ENCODE measurements at places on chromosomes 2 and 18.

DNA sequence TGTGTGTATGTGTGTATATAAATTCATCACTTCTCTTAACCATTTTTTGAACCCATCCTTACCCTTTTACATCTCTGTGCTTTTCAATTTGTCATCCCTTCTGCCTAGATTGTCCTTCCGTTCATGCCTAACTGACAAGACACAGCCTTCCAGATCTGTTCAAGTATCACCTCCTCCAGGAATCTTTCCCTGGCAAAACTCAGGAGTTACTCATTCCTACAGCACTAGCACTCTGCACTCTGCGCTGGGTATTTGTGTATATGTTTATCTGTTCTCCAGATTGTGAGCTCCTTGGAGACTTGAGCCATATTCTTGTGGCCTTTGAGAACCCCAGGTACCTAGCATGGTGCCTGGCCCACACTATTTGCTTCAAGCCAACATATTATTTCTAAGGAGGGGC is 26.8 kb upstream of the ASXL2 start:
- DNase-seq: no peak

DNA sequence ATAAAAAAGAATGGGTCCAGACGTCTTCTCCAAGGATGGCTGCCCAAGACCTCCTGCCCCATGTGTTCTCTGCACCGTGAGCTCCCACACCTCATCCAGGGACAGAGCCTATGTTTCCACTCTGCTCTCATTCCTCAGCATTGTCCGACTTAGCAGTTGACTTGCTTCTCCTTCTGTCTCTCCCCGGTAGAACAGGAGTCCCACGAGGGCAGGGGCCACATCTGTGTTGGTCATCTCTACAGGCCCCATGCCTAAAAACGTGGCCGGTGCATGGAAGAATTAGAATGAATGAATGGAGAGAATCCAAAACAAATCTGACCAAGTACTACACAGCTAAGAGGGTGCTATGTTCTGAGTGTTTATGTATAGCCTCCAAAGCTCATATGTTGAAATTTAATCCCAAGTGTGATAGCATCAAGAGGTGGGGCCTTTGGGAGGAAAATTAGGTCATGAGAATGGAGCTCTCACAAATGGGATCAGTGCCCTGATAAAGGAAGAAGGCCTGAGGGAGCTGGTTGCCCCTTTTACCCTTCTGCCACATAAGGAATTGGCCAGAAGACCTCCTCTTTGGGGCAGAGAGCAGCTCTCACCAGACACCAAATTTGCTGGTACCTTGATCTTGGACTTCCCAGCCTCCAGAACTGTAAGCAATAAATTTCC is 55.9 kb downstream of the FAM178B start:
- no peak for DNase-seq

DNA sequence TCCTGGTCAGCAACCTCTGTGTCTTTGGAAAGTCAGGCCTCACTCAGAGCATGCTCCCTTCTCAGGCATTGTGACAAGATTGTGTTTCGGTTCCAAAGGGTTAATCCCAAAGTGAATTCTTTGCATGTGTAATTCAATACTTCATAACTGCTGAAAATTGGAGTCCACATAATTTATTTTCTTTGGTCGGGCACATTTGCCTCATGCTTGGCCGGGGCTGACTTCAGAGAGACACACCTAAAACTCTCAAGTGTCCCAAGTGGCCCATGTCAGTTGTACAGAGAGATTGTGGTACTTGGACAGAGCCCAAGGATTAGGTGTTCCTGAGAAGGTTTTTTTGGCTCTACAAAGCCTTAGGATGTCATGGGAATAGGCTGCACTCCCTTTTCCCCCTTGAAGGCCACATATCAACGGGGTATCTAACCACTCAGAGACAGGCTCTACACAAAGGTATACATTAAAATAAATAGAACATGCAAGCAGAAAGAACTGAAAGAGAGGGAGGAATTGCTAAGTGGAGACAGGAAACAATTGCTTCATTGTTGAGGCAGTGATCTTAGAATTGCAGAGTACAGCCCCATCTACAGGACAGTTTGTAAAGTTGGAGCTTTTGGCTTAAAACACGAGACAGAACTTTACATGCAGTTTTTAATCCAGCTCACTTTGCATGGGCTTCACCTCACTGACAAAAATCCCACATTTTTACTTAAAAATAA is 1232.3 kb upstream of the ZEB2 start:
- DNase-seq: peak; percentile 25

DNA sequence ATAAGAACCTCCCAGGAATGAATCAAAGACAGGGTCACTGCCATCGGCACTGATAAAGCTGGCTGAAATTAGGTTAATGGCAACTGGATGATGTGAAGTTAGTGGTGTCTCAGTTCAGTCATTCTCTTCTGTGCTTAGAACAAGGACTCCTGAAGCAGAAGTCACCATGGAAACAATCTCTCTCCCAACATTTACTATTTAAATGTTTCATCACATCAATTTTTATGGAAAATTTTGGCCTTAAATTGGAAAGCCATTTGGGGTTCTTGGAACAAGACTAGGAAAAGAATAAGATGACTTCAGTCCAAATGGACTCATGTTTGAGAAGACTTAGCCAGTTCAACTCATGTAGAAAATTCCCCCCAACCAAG is 15.5 kb upstream of the ARL5A start:
- no peak for DNase-seq

DNA sequence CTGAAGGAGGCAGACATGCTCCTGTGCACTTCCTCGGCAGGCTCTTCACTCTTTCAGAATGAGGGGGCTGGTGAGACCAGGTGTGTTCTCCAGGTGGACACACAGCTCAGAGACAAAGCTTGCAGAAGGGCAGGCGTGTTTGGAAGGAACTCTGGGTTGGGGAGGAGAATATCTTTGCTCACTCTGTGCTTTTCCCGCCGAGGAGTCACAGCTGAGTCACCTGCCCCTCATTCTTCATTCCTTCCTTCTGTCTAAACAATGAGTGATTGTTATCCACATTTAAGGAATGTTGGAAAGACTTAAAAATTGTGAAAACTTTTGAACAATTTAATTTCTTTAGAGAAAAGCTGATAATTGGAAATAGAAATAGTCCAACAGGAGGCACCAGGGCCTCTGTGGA is 126.3 kb upstream of the TPO start:
- DNase-seq: no peak

DNA sequence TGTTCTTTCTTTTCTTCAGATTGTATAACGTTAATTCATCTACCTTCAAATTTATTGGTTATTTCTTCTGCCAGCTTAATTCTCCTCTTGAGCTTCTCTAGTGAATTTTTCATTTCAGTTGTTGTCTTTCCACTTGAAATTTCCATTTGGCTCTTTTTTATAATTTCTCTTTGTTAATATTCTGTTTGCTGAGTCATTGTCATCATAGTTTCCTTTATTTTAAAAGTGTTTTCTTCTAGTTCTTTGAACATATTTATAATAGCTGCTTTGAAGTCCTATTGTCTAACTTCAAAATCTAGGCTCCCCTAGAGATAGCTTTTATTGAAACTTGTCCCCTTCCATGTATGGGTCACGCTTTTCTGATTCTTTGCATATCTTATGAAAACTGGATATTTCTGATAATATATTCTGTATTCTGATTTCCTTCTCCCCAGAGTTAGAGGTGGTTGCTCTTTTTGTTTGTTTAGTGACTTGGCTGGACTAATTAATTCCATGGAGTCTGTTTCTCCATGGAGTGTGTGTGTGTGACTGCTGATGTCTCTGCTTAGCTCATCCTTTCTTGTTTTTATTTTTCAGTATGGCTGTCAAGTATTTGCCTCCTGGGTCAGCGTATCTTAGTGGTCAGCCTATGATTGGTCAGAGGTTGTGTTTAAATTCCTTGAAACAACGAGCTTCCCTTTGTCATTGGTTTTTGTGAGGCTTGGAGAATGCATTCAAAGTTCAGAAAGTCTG is 47.6 kb downstream of the DIS3L2 start:
- DNase-seq: no peak

- no peak for DNase-seq
Measured at GRCh38 chr2:143051465-143051864, 77.8 kb upstream of the ARHGAP15 start.

- no peak for DNase-seq
Measured at GRCh38 chr2:96587843-96588242, 50.3 kb downstream of the KANSL3 start.

GRCh38 chr2:235637896-235638295 is 144.1 kb downstream of the AGAP1 start:
- no peak for DNase-seq

DNA sequence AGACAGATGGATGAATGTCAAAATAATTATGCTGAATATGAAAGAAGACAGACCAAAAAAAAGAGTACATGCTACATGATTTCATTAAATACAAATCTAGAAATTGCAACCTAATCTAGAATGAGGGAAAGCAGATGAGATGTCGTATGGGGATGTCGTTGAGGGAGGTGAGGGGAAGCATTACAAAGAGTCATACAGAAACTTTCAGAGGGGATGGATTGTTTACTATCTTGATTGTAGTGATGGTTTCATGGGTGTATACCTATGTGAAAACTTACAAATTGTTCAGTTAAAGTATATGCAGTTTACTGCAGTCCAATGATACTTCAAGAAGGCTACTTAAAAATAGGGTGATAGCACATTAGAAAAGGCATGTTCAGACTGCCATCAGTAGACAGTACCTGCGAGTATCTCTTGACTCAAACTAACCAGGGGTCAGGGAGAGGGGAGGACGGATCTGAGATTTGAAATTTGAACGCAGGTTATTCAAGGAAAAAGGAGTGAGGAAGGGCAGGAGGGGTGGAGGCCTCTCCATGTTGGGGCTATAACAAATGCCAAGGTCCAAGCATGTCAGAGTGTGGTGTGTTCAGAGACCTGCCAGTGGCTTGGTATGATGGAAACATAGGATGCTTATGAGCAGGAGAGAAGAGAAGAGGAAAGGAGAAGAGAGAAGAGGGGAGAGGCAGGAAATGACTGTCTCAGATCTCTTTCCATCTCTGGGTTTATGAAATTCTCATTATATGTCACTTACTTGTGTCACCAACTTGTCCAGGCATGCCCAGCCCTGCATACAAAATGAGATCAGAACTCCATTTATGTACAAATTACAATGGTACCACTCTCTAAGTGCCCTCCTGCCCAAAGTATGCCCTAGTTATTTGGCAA is 257.3 kb upstream of the CXCR4 start:
- DNase-seq: no peak

DNA sequence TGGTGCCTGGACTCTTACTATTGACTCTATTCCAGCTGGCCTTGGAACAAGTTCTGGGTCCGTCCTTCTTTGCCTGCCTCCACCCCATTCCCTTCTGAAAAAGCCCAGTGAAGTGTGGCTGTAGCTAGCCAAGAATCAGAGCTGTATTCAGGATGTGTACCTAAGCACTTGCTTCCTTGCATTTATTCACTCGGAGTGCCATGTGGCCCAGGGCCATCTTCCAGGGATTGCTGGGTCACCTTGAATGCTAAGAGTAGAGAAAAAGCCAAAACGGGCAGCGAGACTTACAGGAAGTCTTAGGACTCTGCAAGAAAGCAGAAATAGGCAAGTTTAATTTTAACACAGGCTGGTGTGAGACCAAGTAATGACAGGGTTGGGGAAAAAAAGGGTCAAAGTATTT is 4.1 kb downstream of the ITGA6 start:
- no peak for DNase-seq

GRCh38 chr2:18833941-18834340 is 244.6 kb upstream of the NT5C1B start:
- DNase-seq: no peak

DNA sequence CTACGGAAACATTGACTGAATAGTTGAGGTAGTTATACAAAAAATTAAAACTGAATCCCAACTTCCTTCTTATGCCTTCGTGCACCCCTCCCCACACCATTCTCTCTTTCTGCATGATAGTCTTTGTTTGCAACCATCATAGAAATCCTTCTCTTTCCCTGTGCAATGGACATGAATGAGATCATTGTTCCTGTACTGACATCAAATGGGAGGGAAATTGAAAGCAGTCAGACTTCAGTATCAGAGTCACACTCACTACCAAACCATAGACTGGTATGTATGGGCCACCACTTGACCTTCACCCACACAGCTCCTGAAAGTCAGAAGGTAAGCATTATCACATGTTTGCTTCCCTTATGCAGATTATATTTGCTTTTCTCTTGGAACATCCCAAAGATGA is 782.8 kb downstream of the BCL11A start:
- no peak for DNase-seq

GRCh38 chr2:41024816-41025215 is 572.9 kb upstream of the SLC8A1 start:
- DNase-seq: no peak

- no peak for DNase-seq
Measured at GRCh38 chr2:143758629-143759330, 629.6 kb downstream of the ARHGAP15 start.

GRCh38 chr2:217195016-217195415 is 335.2 kb upstream of the TNP1 start:
- no peak for DNase-seq

GRCh38 chr2:143802242-143802641 is 673.0 kb downstream of the ARHGAP15 start:
- no peak for DNase-seq

GRCh38 chr18:3706279-3707097 is 256.5 kb downstream of the TGIF1 start:
- no peak for DNase-seq

DNA sequence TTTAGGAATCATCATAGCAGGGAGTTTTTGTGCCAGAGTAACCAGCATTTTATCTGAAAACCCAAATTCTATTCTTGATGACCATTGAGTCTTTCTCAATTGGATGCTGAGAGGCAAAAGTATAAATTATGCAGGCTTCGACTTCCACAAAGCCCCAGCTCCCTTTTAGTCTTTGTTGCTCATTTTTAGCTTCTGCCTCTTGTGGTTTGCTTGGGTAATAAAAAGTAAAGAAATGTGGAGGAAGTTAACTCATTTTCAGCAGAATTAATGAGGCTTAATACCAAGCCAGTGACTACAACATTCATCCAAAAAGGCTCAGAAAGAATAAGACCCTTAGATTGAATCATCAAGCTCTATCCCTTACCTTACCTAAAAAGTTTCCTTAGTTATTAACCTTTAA is 18.6 kb downstream of the ERMN start:
- no peak for DNase-seq

GRCh38 chr18:39721712-39722111 is 2156.1 kb upstream of the CELF4 start:
- no peak for DNase-seq

GRCh38 chr2:234827096-234827860 is 124.5 kb upstream of the SH3BP4 start:
- peak; percentile 51 for DNase-seq

DNA sequence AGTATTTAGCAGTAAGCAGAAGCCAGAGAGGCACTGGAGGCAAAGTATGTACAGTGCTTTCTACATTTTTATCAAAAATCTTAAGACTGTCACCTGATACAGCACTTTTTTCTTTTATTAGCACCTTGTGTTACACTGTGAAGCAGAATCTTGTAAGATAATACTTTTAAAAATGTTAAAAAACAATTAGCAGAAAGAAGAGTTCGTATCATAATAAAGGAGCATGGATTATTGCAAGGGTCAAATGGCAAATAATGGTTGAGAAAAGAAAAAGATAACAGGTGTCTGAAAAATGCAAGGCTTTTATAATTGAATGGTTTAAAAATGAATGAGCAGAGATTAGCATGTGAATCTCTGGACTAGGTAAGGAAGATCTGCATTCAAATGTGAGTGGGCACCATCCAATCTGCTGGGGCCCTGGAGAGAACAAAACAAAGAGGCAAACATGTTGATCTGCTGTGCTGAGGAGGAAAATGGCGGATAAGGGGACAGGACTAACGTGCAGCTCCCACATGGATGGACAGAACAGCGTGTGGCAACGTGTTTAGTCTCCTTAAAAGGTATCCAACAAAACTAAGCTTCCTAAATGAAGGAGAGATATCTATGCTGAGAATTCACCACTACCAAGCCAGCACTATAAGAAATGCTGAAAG is 9.5 kb downstream of the CEBPZOS start:
- DNase-seq: no peak

GRCh38 chr2:179612108-179612507 is 249.3 kb downstream of the ZNF385B start:
- DNase-seq: no peak
